ENCODE measurements at places on chromosomes 4 and X.

- no peak for DNase-seq
These were observed 97.0 kb upstream of the LNX1 start for GRCh38 chr4:53688186-53688790.

DNA sequence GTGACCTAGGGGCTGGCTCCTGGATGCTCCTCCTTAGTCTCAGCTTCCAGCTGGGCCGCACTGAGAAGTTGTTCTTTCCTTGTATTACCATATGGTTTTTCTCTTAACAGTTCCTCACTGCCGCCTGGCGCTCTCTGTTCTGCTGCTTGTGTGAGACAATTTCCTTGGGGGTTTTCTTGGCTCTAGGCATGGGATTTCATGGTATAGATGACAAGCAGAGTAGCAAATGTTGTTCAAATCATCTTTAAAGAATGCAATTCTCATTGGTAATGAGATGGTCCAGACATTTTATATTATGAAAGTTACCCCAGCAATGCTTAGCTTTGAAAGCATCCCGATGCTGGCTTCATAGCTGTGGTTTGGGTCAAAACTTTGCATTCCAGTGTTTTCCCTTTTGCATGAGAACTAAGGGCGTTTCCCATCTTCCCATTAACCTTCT lies 37.6 kb downstream of the SEPTIN11 start:
- no peak for DNase-seq

DNA sequence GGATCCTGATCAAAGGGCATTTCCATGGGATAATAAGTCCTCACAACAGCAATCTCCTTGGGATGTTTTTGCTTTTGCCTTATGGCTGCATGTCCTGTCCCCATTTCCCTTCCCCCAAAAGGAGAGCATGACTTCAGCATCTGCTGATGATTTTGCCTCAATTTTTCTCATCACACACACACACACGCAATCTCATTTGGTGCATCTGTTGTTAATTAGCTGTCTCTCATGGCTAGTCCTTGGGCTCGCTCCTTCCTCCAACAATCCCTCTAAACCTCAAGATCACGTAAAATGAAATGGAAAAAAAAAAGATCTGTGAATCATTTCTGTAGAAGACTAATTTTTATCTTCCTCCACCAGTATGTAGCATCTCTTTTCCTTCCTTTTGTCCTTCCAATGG lies 153.6 kb downstream of the RBMX2 start:
- DNase-seq = no peak

GRCh38 chrX:78747489-78747888 lies at the start of gene LPAR4:
Gene LPAR4, plus strand, starts transcription at chrX:78747720. Its CDS starts 7,150 bp downstream, at chrX:78754870.
- DNase-seq = no peak

GRCh38 chrX:23656091-23656490 lies 11.2 kb upstream of the PRDX4 start:
- DNase-seq = no peak

DNA sequence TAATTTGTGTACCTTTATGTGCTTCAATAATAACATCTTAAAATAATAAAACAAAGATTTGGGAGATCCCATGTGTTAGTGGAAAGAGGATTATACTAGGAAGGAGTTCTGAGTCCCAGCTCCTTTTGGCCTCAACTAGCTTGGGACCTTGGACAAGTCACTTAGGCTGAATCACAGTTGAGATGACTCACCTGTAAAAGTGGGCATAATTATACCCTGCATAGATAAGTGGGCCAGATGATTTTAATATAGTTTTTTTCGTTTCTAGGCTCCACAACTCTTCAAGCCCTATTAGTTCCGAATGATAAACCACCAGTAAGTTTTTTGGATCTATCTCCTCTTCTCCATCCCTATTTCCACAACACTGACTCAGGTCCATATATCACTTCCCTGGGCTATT lies 131.8 kb downstream of the ENOX2 start:
- DNase-seq = no peak

All from NCI-H526 treated with DMSO at 0.1 percent for 48 hours (cell line).